Heart left ventricle (tissue), 16 donors: ENCODE measurements at places on chromosomes 7 and 10. TPM values are rescaled to one million over a fixed set of nuclear protein-coding genes. Genes with fewer than 3 reads are reported as not detected.

Gene ZPBP
- polyA plus RNA-seq = not detected

DNA sequence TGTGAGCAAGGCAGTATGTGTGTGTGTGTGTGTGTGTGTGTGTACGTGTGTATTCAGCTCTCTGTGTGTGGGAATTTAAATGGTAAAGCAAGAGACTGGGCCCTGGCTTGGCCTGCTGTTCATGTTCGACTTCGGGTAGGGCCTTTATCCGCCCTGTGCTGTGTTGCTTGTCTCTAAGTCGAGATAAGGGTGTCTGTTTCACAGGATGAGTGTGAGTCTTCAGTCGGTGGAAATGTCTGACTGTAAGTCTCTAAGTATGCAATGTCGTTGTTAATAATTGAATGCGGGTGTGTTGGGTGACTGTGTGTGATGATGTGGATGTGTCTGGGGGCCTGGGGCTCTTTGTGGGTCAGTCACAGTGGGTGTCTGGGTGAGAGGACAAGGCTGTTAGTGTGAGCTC, 34.8 kb downstream of the HIF1AN start:
- no peak for DNase-seq
- H3K27ac ChIP-seq = no peak overlapping the region
- peaks cover 35% of the 10 kb centered on the region for H3K27me3 ChIP-seq
- no peak overlapping the region for H3K4me3 ChIP-seq
- no peaks in the 10 kb centered on the region for H3K36me3 ChIP-seq

DNA sequence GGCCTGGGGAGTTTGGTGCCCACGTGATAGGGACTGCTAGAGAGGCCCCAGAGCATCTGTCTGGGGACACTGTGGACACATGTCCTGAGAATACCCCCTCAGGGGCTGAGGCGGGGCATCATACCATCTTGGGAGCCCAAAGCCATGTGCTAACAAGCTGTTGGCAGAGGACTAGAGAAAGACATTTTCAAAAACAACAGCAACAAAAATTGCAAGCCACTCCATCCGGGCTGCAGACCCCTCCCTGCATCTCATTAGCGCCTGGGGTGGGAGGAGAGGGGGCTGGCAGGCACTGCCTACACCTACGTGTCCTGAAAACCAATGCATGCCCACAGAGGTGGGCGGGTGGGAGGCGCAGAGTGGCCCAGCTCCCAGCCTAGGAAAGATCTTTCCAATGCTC, 507.4 kb upstream of the PODXL start:
- H3K27ac ChIP-seq = no peak overlapping the region
- no peaks in the 10 kb centered on the region for H3K36me3 ChIP-seq
- H3K27me3 ChIP-seq = no peaks in the 10 kb centered on the region

Gene AP4M1
- polyA plus RNA-seq = 10.9 TPM
